Progenitor cell of endocrine pancreas (in vitro differentiated cells): ENCODE measurements at places on chromosomes 16 and 17. TPM values are rescaled to one million over a fixed set of nuclear protein-coding genes. Genes with fewer than 3 reads are reported as not detected.
A peak's percentile ranks its signal among the peaks of the same experiment; 100 is the strongest.

GRCh38 chr16:716768-717325 lies 1.9 kb downstream of the METRN start:
- H3K27me3 ChIP-seq, result peaks cover 5% of the 10 kb centered on the region
- no peak for DNase-seq
- no peaks in the 10 kb centered on the region for H3K36me3 ChIP-seq
- peaks cover 12% of the 10 kb centered on the region for H3K4me1 ChIP-seq
- H3K27ac ChIP-seq, result no peak overlapping the region

GRCh38 chr16:23068079-23068736 lies 81.0 kb downstream of the USP31 start:
- H3K27ac ChIP-seq, result no peak overlapping the region
- H3K4me1 ChIP-seq, result no peaks in the 10 kb centered on the region
- peaks cover 13% of the 10 kb centered on the region for H3K36me3 ChIP-seq
- no peak for DNase-seq

Gene VWA3A
- total RNA-seq, result 0.98 and 1.5 TPM in 2 replicates

Gene TERB1
- total RNA-seq, result 0.29 TPM in 1 of 2 replicates, not detected in the other

GRCh38 chr17:37476431-37477120 lies 13.1 kb upstream of the DUSP14 start:
- H3K27ac ChIP-seq, result peak overlapping the region; percentile 18
- H3K27me3 ChIP-seq, result no peaks in the 10 kb centered on the region
- H3K4me3 ChIP-seq, result no peak overlapping the region
- peaks cover 24% of the 10 kb centered on the region for H3K36me3 ChIP-seq
- no peak for DNase-seq

Gene KPNB1
- total RNA-seq, result 379 and 386 TPM in 2 replicates

- H3K27me3 ChIP-seq, result peaks cover 17% of the 10 kb centered on the region
- H3K36me3 ChIP-seq, result peaks cover 5% of the 10 kb centered on the region
- DNase-seq, result no peak
- no peak overlapping the region for H3K27ac ChIP-seq
- H3K4me1 ChIP-seq, result peaks cover 41% of the 10 kb centered on the region
Measured at GRCh38 chr16:81556715-81557284, 112.2 kb downstream of the CMIP start.

GRCh38 chr17:47281216-47281615 lies 27.6 kb downstream of the ITGB3 start:
- no peak for DNase-seq
- H3K36me3 ChIP-seq, result no peaks in the 10 kb centered on the region
- H3K4me1 ChIP-seq, result peaks cover 6% of the 10 kb centered on the region
- no peak overlapping the region for H3K27ac ChIP-seq
- peaks cover 2% of the 10 kb centered on the region for H3K27me3 ChIP-seq
- no peak overlapping the region for H3K4me3 ChIP-seq

Gene AANAT
- 0.40 TPM in 1 of 2 replicates, not detected in the other for total RNA-seq

DNA sequence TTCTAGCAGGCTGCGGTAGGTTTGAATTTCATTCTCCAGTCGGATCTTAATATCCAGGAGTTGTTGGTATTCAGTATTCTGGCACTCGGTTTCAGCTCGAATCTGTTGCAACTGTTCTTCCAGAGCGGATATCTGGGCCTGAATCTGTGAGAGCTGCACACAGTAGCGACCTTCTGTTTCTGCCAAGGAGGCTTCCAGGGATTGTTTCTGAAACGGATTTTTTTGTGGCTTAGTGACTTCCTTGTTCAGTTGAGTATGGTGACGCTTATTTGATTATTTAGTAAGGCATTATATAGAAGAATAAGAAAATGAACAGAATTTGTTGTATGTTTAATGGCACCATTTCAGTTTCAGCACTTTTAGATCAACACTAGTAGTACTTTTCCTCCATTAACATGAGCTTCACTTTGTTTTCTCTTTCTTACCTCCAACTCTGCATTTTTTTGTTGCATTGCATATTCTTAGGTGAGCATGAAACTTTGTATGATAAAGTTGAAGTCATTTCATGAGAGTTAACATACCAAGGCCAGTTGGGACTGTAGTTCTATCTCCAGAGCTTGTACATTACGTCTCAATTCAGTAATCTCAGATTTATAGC lies 2.8 kb downstream of the KRT10 start:
- DNase-seq, result no peak
- peaks cover 14% of the 10 kb centered on the region for H3K36me3 ChIP-seq
- H3K27ac ChIP-seq, result peak overlapping the region; percentile 90
- peaks cover 1% of the 10 kb centered on the region for H3K4me1 ChIP-seq

DNA sequence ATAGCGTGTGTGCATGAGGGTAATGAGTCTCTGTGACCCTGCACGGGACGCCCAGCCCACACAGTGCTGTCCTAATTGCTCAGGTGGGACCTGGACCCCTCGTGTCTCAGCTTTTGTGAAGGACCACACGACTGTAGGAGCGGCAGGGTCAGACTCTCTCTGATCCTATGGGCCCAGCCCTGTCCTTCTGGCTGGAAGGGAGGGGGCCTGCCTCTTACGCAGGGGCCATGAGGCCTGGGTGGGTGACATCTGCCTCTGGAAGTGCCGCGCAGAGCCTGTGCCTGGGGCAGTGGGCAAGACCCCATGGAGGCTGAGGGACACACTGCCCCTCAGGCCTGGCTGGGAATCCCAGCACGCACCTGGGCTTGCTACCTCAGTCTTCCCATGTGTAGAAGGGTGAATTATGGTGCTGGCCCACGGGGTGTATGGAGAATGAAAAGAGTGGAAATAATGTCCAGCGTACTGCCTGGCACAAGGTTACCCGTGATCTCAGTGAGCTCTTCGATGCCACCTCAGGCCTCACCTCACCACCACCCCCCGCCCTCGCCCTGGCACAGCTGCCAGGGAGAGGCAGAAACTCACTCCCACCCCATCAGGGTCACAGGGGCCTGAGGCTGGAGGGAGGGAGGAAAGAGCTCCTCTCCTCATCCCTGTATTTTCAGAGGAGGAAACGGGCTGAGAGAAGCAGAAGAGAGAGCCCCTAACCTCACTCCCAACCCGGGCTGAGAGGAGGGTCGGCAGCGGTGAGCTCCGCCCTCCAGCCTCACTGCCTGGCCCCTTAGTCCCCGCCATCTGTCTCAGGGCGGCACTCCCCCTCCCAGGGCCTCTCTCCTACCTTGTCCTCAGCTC lies 27.1 kb upstream of the DBNDD1 start:
- DNase-seq, result peak; percentile 58
- peak overlapping the region; percentile 59 for H3K27ac ChIP-seq
- peaks cover 8% of the 10 kb centered on the region for H3K36me3 ChIP-seq
- peaks cover 3% of the 10 kb centered on the region for H3K4me1 ChIP-seq
- peaks cover 14% of the 10 kb centered on the region for H3K27me3 ChIP-seq

- peaks cover 5% of the 10 kb centered on the region for H3K4me1 ChIP-seq
- no peak overlapping the region for H3K27ac ChIP-seq
- DNase-seq, result no peak
- H3K36me3 ChIP-seq, result no peaks in the 10 kb centered on the region
Measured at GRCh38 chr16:82882982-82883835, 256.4 kb downstream of the CDH13 start.

GRCh38 chr16:10920726-10921427 lies 21.4 kb downstream of the DEXI start:
- H3K4me1 ChIP-seq, result peaks cover 5% of the 10 kb centered on the region
- no peak for DNase-seq
- H3K4me3 ChIP-seq, result no peak overlapping the region

DNA sequence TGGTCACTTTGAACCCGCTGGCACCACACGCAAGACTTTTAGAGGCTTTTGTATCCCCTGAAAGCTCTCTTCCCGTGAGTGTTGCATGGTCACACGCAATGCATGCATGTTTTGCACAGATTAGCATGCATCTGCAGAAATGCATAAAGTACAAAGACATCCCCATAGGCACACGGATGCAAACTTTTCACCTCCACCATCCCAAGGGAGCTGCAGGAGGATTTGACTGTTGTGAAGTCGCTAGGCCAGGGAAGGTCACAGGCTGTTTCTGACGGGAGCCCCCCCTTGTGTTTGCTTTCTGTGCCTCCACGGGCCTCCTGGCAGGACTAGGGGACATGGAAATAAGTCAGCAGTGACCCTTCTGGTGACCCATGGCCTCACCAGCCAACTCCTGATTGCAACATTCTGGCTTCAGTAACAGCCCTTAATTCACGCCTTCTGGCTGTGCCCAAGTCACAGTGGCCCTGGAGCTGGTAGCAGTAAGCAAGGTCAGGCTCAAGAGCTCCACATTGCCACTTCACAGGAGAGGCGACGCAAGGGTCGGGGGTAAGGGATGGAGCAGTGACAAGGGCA lies 45.1 kb downstream of the SOX9 start:
- no peaks in the 10 kb centered on the region for H3K36me3 ChIP-seq
- no peak for DNase-seq
- peaks cover 19% of the 10 kb centered on the region for H3K27me3 ChIP-seq
- no peak overlapping the region for H3K4me3 ChIP-seq
- H3K27ac ChIP-seq, result no peak overlapping the region
- no peaks in the 10 kb centered on the region for H3K4me1 ChIP-seq

Gene ANKFN1
- not detected in 2 replicates for total RNA-seq

GRCh38 chr17:72119873-72120641 lies 763 bp upstream of the SOX9 start:
- H3K4me1 ChIP-seq, result peaks cover 43% of the 10 kb centered on the region
- H3K4me3 ChIP-seq, result peak overlapping the region; percentile 89

- peak overlapping the region; percentile 86 for H3K4me3 ChIP-seq
- DNase-seq, result peak; percentile 55
- peaks cover 3% of the 10 kb centered on the region for H3K27me3 ChIP-seq
- H3K4me1 ChIP-seq, result peaks cover 27% of the 10 kb centered on the region
Measured at GRCh38 chr17:81926451-81927151, 934 bp downstream of the MAFG start.

DNA sequence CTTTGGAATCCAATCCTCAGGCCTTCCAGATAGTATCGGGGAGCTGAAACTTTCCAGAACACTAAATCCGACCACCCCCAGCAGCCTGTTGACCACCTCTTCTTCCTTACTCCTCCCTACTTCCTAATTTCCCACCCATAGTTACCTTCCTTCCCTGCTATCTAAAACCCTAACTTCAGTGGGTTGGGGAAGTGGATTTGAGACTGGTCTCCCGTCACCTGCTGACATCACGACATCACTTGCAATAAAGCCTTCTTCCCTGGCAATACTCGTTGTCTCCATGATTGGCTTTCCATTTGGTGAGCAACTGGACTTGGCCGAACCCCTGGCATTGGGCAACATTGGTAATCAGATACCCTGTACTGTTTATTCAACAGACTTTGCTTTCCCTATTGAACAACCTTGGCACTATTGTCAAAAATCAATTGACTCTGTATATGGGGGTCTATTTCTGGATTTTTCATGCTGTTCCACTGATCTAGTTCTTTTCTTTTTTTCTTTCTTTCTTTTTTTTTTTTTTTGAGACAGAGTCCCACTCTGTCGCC lies 11.8 kb upstream of the FOXK2 start:
- H3K27ac ChIP-seq, result no peak overlapping the region
- H3K4me3 ChIP-seq, result no peak overlapping the region
- DNase-seq, result no peak
- H3K27me3 ChIP-seq, result no peaks in the 10 kb centered on the region
- no peaks in the 10 kb centered on the region for H3K36me3 ChIP-seq
- H3K4me1 ChIP-seq, result no peaks in the 10 kb centered on the region

Gene CX3CL1
- total RNA-seq, result 0.53 and 0.74 TPM in 2 replicates

DNA sequence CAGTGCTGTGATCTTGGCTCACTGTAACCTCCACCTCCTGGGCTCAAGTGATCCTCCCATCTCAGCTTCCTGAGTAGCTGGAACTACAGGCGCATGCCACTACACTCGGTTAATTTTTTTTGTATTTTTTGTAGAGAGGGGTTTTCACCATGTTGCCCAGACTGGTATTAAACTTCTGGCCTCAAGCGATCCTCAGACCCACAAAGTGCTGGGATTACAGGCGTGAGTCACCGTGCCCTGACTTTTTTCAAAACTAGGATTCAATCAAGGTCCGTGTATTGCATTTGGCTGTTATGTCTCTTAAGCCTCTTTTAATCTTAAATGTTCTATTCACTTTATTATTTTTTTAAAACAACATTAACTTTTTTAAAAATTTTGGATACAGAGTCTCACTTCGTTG lies 4.3 kb upstream of the CCL22 start:
- H3K4me3 ChIP-seq, result no peak overlapping the region
- no peaks in the 10 kb centered on the region for H3K4me1 ChIP-seq
- no peaks in the 10 kb centered on the region for H3K36me3 ChIP-seq
- DNase-seq, result no peak
- no peak overlapping the region for H3K27ac ChIP-seq

DNA sequence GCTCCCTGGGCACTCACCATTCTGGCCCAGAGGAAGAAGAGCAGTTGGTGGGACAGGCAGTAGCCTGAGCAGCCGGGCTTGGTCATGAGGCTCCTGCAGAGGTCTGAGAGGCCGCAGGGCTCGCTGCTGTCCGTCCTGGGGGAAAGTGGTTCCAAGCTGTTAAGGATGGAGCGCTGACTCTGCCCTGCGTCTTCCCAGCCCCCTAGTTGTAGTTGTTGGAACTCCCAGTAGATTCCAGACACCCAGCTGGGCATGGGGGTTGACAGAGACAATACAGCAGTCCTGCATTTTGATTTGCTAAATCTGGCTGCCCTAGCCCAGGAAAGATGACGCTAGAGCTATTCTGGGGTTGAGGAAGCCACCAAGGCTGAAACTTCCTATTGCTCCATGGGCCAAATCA lies 7.3 kb downstream of the C16orf89 start:
- H3K4me1 ChIP-seq, result no peaks in the 10 kb centered on the region
- H3K4me3 ChIP-seq, result no peak overlapping the region
- H3K36me3 ChIP-seq, result no peaks in the 10 kb centered on the region
- H3K27me3 ChIP-seq, result peaks cover 5% of the 10 kb centered on the region
- no peak for DNase-seq
- no peak overlapping the region for H3K27ac ChIP-seq

Gene IL34
- not detected in 2 replicates for total RNA-seq

Gene CHST6
- 7.7 and 8.4 TPM in 2 replicates for total RNA-seq

DNA sequence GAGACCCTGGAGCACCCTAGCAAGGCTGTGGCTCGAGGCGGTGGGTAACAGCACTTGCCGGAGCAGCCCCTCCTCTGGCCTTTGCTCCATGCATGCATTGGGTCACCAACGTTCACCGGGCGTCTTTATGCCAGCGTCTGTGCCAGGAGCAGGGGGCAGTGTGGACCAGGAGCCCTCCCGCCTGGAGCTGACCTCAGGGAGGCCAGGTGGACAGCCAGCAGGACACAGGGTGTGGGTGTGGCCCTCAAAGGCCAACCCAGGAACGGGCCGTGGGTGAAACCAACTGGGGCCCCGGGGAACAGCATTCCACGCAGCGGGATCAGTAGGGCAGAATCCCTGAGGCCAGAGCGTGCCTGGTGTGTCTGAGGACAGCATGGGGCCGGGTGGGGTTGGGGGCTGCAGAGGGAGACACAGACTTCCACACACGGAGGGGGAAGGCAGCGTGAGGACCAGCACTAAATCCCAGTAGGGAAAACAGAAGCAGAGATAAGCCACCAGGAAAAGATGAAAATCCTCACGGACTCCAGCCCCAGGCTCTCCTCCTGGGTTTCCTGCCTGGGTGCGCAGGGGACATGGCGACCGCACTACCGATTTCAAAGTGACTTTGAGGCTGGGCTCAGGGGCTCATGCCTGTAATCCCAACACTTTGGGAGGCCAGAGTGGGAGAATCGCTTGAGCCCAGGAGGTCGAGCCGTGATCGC lies 2.9 kb upstream of the CD7 start:
- DNase-seq, result no peak
- no peak overlapping the region for H3K4me3 ChIP-seq
- H3K27me3 ChIP-seq, result peaks cover 3% of the 10 kb centered on the region
- no peaks in the 10 kb centered on the region for H3K36me3 ChIP-seq

Gene ATP2C2
- total RNA-seq, result 6.8 and 10.8 TPM in 2 replicates

GRCh38 chr16:8872071-8872470 lies 3.3 kb upstream of the CARHSP1 start:
- no peak overlapping the region for H3K4me3 ChIP-seq
- no peaks in the 10 kb centered on the region for H3K27me3 ChIP-seq
- H3K36me3 ChIP-seq, result no peaks in the 10 kb centered on the region
